ENCODE measurements at places on chromosomes 2 and 18.

DNA sequence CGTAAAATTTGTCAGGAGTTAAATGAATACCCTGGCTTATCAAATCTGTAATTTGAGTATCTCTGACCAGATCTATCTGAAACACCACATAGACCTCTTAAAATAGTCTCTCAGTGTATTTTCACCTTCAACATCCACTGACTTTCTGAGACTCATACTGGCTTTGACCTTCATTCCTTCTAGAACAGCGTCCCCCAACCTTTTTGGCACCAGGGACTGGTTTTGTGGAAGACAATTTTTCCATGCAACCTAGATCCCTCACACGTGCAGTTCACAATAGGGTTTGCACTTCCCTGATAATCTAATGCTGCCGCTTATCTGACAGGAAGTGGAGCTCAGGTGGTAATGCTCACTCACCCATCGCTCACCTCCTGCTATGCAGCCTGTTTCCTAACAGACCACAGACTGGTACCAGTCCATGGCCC, 3.2 kb downstream of the NBAS start:
- no peak for DNase-seq

DNA sequence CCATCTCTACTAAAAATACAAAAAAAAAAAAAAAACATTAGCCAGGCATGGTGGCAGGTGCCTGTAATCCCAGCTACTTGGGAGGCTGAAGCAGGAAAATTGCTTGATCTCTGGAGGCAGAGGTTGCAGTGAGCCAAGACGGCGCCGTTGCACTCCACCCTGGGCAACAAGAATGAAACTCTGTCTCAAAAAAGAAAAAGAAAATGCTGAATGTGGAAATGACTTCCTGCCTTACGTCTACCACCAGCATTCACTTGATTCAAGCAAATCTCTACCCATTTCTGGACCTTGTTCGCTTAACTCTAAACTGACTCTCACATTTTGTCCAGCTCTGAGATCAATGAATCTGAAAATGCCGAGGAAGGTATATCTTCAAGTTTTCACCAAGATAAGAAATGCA, 825.3 kb downstream of the TRIB2 start:
- no peak for DNase-seq

GRCh38 chr2:84832772-84833461, 48.0 kb downstream of the TRABD2A start:
- DNase-seq, result no peak

GRCh38 chr2:46169467-46169866, 127.7 kb upstream of the EPAS1 start:
- no peak for DNase-seq

DNA sequence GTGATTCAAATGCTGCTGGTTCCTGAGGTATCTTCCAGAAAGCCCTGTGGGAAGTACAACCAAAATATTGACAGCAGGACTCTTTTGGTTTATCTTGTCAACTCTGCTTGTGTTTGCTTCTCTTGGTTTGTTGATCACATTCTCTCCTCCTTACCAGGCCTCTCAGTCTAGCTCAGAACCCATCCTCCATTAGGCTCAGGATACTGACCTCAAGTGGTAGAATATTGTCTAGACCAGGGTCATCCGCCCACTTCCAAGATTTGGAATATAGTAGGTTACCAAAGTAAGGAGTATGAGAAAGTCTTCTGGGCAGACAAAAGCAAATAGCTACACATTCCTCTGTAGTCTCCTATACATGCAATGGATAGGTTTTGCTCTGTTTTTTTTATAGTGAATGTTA, 56.6 kb downstream of the XIRP2 start:
- no peak for DNase-seq

GRCh38 chr2:23231865-23232264, 153.1 kb upstream of the KLHL29 start:
- DNase-seq, result no peak

DNA sequence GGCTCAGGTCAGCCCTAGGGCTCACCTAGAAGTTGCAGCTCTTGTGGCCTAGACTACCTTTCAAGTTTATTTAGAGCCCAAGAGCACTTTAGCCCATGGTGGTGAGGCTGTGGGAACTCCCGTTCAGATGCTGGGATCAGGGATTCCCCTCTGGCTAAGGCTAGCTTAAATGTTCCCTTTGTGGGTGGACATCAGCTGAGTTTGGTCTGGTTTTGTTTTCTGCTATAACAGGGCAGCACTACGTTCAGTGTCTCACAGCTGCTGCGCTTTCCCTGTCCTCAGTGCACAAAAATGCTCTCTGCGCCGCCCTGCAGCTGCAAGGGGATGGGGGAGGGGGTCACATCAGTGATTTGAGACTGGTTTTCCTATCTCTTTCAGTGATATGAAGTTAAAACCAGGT, 170.5 kb upstream of the KCNJ3 start:
- no peak for DNase-seq
